Activated T-cell treated with anti-CD3 and anti-CD28 coated beads for 24 hours (primary cell): ENCODE measurements at places on chromosomes 3 and 15.

- DNase-seq = no peak
Measured at GRCh38 chr3:172002512-172003078, 36.8 kb upstream of the FNDC3B start.

- no peak for DNase-seq
Measured at GRCh38 chr3:147618691-147619090, 209.5 kb downstream of the ZIC1 start.

DNA sequence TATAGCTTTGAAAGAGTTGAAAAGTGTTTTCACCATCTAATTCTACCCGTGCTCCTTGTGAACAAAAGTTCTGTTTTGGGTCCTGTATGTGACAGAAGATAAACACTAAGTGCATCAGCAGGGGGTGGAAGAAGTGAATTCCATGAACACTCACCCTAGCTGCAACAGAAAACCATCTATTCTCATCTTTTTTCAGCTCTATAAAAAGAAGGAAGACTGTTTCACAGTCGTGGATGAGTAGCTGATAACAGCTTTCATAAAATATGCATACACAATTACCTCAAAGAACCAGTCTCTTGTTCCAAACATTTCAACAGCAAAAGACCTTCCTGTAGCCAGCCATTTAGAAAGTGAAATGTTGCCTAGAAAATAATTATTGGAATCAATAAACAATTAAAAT is 281.7 kb upstream of the RASGRP1 start:
- DNase-seq = no peak

DNA sequence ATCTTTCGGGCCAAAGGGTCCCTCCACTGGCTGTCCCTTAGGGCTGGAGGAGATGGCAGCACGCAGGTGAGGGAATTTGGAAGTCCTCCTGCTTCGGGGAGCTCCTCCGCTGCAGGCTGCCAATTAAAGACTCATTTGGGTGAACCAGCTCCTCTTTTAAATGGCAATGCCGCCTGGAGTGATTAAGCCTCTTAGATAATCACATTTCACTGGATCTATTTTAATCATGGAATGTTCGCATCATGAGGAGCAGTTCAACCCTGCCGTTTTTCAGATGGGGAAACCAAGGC is 117.9 kb downstream of the LIPC start:
- DNase-seq = no peak

DNA sequence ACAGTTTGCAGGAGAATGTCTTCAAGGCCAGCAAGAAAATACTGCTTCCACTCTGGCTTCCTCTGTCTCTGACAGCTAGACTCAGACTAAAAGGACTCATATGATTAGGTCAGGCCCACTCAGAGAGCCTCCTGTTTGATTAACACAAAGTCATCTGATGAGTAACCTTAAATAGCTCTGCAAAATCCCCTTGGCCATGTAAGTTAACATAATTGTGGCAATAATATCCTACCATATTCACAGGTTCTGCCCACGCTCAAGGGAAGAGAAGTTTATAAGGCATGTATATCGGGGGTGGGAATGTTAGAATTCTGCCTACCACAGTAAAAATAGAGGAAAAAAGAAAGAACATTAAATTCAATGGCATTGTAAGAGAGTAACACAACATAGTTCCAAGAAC is 20.6 kb upstream of the HHATL start:
- DNase-seq = no peak

GRCh38 chr15:94600505-94600904 is 369.1 kb downstream of the MCTP2 start:
- DNase-seq = no peak

DNA sequence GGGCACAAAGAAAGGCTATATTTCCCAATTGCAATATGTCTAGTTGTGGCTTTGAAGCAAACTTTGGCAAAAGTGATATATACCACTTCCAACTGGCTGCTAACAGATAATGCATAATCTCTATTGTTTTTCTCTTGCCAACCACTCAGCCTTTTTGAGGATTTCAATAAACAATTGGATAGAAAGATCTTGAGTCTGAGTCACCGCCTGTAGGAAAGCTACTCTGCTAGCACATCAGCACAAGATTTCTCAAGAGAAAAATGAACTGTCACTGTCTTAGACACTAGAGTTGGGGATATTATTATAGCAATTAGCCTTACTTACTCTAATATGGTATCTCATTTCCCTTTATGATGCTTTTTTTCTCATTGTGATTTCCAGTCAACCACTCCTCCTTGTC is 119.7 kb downstream of the SST start:
- no peak for DNase-seq

DNA sequence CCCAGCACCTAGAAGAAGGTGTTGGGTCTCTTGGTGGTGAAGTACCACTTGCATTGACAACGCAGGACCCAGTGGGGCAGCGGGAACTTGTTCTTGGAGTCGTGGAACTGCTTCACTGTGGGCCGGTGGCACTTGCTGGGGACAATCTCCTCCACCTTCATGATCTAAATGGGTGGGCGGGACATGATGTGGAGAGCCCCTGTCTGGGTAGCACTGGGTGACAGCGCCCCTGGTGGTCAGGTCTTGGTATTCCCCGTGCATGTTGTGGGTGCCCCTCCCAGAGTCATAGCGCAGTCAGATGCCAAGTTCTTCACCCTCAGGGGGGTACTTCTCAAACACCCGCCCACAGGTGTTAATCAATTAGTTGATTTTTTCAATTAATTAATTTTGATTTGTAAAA is 60.2 kb downstream of the AGBL1 start:
- DNase-seq = no peak

DNA sequence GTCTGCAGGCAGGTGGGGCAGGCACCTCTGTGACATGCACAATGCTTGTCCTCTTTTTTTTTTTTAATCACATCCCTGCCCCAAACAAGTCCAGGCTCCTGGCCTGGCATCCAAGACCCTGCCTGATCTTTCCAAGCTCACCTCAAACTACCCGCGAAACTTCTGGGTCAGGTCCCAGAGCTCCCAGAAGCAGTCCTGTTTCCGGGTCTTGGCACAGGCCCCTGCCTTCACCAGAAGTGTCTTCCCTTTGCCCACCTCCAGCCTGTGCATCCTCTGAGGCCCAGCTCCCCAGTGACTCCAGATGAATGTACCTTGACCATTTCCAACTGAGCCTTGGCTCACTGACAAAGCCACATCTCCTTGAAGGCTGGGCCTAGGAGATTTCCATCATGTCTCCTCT is 23.0 kb downstream of the PLA2G4E start:
- DNase-seq = no peak

GRCh38 chr15:72203507-72203837 is 5.9 kb upstream of the GRAMD2A start:
- no peak for DNase-seq

GRCh38 chr3:36319680-36320079 is 60.6 kb upstream of the STAC start:
- no peak for DNase-seq

DNA sequence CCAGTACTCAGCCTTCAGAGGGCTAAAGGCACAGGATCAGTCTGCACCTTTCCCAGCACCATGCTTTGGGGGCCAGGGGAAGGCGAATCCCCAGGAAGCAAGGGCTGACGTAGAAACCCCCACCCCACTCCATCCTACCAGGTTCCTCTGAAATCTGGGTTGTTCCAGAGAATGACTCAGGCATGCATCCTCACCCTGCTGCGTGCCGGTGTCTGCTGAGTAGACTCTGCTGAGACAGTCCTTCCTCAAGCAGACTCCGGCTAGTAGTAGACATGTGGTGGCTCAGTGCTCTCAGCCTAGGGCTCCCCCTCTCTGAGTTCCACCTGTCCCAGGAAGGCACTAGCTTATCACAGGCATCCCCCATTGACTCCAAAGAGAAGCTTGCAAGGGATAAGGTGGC is 9.0 kb downstream of the TMEM43 start:
- no peak for DNase-seq

GRCh38 chr15:51341366-51342226 is at the start of gene GLDN:
Gene GLDN (plus strand): TSS chr15:51341655. CDS start chr15:51341685, 30 bp downstream.
- no peak for DNase-seq

GRCh38 chr3:66907136-66907535 is 91.0 kb upstream of the KBTBD8 start:
- DNase-seq = no peak

DNA sequence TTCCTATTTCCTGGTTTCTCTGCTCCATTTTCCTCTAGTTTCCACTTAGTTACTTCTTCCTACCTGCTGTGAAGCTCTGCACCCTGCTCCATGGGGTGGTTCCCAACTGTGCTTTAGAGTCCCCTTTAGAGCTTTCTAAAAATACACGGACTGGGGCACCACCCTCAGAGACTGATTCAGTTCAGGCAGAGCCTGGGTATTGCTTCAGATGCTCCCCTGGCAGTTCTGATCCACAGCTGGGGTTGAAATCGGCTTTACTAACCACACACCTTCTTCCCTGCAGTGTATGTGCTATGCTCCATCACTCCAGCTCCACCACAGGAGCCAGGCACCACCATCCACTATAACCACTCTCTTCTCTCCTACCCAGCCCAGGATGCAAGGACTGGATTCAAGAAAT is 12.6 kb downstream of the ANP32A start:
- no peak for DNase-seq

- DNase-seq = no peak
Measured at GRCh38 chr15:87648278-87648677, 608.3 kb downstream of the NTRK3 start.
